Myocyte (in vitro differentiated cells): ENCODE measurements at places on chromosomes 16 and 17.
A peak's percentile ranks its signal among the peaks of the same experiment; 100 is the strongest.

GRCh38 chr17:70107441-70107840 is 32.4 kb downstream of the KCNJ16 start:
- DNase-seq, result no peak

DNA sequence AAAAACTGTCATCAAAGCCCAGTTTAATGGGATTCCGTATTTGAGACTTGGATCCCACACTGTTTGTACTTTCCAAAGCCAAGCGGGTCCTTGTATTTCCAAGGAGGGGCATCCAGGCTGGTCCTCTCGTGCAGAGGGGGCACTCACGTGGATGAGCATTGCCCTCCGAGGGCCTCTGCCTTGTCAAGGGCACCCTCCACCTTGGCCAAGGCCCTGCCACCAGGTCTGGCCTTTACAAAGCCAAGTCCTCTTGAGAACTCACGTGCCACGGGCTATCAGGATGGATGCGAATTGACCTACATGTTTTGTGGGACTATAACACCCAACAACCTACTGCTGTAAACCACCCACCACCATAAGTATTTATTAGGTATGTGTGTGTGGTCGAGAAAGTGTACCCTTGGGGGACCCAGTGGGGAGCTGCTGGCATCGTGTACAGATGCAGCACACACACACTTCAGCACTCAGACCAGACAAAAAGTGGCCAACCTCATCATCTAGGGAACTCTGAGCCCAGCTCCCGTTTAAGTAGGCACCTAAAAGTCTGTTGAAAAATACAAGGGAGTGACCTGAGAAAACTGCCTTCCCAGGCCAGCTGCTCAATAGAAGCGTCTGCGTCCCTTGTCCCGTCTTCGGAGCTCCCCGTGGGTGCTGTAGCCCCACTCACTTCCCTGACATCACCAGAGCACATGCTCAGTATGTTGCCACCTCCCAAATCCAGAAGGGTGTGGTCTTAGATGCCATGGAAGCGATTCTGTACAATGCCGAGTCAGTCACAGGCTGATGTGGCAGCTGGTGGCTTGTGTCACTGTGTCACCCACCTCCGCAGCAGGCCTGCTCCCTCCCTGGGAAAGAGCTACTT is 12.9 kb downstream of the MAP1LC3B start:
- DNase-seq, result peak; percentile 56

- no peak for DNase-seq
These were observed 179.6 kb downstream of the WSCD1 start for GRCh38 chr17:6249732-6250131.

DNA sequence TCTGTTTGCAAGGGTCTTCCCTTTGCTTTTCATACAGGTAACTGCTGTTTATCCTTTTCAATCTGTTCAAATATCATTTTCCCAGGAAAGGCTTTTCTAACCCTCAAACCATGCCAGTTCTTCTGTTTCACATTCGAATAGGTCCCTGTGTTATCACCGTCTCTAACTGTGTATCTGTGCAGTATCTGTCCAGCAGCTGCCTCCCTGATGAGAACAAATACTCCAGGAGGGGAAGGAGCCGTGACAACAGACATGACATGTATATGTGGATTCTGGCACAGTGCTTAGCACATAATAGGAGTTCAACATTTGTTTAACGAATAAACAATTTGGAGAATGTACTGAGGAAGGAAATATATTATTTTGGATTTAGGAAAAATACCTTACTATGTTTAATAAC is 95.7 kb downstream of the STX8 start:
- DNase-seq, result no peak
